ENCODE measurements at places on chromosomes 2 and 18.

DNA sequence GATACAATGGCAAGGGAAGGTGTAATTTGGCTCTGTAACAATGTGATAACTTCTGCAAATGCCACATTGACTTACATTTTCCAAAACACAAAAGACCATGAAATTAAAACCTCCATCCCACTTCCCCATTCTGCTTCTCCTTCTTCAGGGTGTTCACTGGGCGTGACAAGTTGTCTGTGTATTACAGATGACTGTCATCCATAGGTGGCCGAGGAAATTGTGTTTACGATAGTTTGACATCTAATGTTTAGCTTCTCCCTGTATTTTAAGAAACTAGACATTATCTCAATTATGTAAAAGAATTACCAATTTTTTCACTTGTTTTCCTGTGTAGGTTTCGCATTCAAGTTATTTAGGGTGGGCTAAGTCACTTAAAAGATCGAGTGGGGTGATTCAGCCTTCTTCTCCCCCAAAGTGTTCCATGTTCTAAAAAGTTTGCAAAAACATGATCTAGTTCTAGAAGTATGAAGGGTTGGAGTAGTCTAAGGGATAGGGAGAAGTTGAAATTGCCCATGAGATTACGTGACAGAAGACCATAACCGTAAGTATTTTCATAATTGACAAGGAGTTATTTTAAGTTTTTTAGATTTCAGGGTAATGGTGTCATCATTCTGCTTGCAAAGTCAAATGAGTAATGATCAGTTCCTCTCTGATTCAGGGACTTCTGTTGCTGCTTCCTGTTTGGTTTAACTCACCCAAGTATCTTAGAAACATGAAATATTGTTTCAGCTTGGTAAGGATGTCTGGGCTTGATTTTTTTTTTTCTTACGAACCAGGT, 25.2 kb upstream of the CYTIP start:
- peak; percentile 69 for DNase-seq

DNA sequence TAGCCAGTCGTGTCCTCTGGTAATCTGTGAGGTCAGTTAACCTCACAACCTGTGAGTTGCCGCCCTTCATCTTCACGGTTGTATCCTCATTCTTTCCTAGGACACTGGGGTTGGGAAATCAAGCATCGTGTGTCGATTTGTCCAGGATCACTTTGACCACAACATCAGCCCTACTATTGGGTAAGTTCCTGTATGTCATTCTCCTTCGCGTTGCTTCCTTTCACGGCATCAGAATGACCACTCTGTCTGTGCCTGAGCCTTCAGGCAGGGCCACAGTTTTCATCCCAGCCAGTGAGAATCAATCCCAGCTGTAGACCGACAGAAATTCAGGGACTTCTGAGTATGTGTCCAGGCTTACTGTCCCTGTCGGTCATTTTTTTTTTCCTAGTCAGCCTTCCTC, 67.1 kb downstream of the RAB31 start:
- no peak for DNase-seq

DNA sequence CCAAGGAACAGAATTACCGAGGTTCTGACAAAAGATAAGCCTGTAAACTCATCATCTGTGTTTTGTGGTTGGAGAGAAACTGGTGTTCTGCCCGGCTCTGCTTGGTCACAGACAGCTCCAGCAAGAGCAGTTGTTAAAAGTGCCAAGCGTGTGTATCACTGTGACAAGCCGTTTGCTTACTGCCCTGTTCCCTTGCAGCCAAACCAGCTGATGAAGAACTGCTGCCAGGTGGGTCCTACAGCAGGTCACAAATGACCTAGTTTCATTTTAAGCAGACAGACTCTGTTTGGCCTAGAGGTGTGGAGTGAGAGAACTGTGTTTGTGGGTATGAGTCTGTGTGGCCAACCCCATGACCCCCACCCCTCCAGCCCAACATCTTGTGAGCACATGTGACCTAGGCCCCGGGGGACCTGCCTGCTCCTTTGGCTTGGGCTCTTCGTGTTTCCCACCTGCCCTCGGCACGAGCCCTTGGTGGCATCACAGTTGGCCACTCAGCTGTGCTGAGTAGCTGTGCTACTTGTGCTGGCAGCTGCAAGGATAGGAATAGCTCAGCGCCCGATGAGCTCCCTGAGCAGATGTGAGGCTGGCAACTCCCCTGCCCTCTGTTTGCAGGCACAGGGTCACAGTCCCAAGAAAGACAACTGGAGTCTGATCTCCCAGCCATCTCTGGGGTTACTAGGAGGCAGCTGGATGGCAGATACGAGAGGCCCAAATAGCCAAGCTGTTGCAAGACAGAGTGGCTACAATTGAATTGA, 9.7 kb downstream of the OXER1 start:
- DNase-seq: peak; percentile 22

- DNase-seq: peak; percentile 24
Measured at GRCh38 chr2:11239666-11240462, 84.6 kb downstream of the SLC66A3 start.

DNA sequence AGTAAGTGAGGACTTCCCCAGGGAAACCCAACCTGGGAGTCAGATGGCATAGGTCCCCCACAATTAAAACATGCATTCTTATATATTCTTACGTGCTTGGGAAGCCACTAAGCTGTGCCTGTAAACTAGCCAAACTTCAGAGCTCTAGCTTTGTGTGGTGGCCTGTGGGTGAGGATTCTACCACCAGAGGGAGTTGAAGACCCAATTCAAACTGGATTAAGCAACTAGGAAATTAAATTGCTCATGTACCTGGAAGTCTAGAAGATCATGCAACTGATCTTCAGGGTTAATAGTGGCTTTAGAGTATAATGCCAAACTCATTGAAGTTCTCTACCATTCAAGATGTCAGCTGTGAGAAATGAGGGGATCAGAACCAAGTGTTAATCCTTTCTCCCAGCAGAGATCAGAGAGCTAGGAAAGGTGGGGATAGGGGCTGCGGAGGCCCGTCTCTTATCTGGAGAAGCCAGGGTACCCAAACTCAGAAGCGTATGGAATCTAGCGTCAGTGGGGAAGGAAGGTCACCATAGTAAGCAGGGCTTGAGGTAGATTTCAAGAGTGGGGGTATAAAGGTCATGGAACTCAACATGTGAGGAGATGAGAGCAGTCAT, 53.2 kb upstream of the CCDC85A start:
- peak; percentile 54 for DNase-seq

DNA sequence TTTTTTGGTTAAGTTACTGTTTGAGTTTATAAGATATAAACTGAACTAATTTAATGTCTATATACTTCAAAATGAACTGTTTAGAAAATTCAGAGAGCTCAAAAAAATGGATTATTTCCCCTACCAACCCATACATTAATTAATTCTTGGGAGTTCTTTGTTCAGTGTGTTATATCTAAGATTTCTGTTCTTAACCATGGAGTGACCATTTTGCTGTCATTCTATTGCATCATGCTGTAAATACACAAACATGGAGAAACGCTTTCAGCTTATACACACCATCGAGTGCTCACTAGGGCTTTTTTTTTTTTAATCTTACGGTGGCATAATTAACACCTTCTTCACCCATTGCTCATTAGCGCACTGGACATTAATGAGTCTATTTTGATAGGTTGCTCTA, 33.4 kb upstream of the TBR1 start:
- no peak for DNase-seq
